ENCODE measurements at places on chromosomes 6 and 20. TPM values are rescaled to one million over a fixed set of nuclear protein-coding genes. Genes with fewer than 3 reads are reported as not detected.

SLPI gene
- total RNA-seq = not detected

MARCKS gene
- total RNA-seq = 0.70 TPM

THBS2 gene
- not detected for total RNA-seq

DEFB121 gene
- total RNA-seq = not detected

RRAGD gene
- 10.2 TPM for total RNA-seq

ARMC2 gene
- total RNA-seq = 5.7 TPM

PRICKLE4 gene
- total RNA-seq = not detected

C6orf52 gene
- not detected for total RNA-seq

GRCh38 chr6:21845018-21845417 lies 251.5 kb downstream of the SOX4 start:
- H3K27me3 ChIP-seq = no peaks in the 10 kb centered on the region
- no peak for DNase-seq
- H3K36me3 ChIP-seq = no peaks in the 10 kb centered on the region
- H3K27ac ChIP-seq = no peak overlapping the region

- peaks cover 37% of the 10 kb centered on the region for H3K36me3 ChIP-seq
- no peak for DNase-seq
- H3K27ac ChIP-seq = peak overlapping the region; percentile 93
- peak overlapping the region; percentile 96 for H3K4me3 ChIP-seq
- H3K4me1 ChIP-seq = peaks cover 34% of the 10 kb centered on the region
Measured at GRCh38 chr6:170553534-170554012, 466 bp upstream of the PSMB1 start.

DNA sequence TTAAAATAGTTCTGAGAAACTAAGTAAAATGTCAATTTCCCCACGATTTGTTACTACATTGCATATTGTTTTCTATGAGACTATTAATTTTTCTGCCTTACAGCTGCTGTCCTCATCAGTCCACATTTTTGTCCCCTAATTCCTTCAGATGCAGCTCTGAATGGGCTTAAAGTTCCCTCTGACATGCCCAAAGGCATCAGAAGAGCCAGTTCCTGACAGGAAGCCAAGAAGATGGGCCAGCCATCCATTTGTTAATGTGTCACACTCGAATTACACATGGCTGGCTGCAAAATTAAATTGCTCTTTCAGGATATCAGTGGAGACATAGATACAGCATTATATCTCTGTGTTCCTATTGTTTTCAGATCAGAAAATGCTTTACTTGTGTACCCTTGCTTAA lies 1223.0 kb downstream of the EPHA7 start:
- H3K27ac ChIP-seq = no peak overlapping the region
- H3K36me3 ChIP-seq = no peaks in the 10 kb centered on the region
- no peak overlapping the region for H3K4me3 ChIP-seq
- DNase-seq = no peak
- H3K4me1 ChIP-seq = no peaks in the 10 kb centered on the region

- no peaks in the 10 kb centered on the region for H3K36me3 ChIP-seq
- no peaks in the 10 kb centered on the region for H3K4me1 ChIP-seq
- no peak overlapping the region for H3K4me3 ChIP-seq
Measured at GRCh38 chr6:40543776-40544175, 43.4 kb downstream of the LRFN2 start.

DNA sequence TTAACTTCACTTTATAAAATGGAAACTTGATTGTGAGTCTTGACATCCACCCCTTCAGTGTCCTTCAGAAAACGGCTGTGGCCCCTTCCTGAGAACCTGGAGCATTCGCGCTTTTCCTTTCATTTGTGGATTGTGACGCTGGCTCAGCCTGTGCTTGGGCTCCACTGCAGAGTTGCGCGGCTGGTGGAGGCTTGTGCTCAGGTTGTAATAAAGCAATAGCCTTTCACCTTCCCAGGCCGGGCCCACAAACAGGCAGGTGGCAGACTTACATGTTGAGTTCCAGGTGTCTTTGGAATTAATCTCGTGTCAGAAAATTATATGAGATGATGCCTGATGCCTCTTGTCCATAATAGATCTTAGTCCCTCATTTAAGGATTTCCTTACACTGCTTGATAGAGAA lies 199.9 kb downstream of the CDH4 start:
- H3K27ac ChIP-seq = no peak overlapping the region
- no peak for DNase-seq
- H3K4me3 ChIP-seq = no peak overlapping the region
- H3K4me1 ChIP-seq = no peaks in the 10 kb centered on the region

- no peaks in the 10 kb centered on the region for H3K4me1 ChIP-seq
- no peak overlapping the region for H3K27ac ChIP-seq
- H3K36me3 ChIP-seq = no peaks in the 10 kb centered on the region
- no peak for DNase-seq
- no peaks in the 10 kb centered on the region for H3K27me3 ChIP-seq
- no peak overlapping the region for H3K4me3 ChIP-seq
Measured at GRCh38 chr6:116258520-116258919, 4.6 kb upstream of the TSPYL4 start.

DNA sequence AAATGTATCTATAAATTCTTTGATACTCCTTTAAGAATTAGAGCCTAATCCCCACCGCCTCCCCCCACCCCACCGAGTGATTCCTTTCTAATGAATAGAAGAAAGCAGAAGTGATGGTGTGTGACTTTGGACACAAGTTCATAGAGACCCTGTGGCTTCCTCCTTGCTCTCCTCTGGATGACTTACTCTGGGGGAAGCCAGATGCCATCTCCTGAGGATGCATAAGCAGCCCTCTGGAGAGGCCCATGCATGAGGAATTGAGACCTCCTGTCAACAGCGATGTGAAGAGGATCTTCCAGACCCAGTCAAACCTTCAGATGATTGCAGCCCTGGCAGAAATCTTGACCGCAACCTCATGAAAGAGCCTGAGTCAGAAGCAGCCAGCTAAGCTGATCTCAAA lies 21.1 kb downstream of the AHCY start:
- H3K4me1 ChIP-seq = no peaks in the 10 kb centered on the region
- H3K36me3 ChIP-seq = peaks cover 38% of the 10 kb centered on the region
- H3K27me3 ChIP-seq = no peaks in the 10 kb centered on the region
- no peak overlapping the region for H3K4me3 ChIP-seq

GRCh38 chr6:90654806-90655205 lies 67.9 kb upstream of the MAP3K7 start:
- no peak for DNase-seq
- no peak overlapping the region for H3K27ac ChIP-seq
- peaks cover 8% of the 10 kb centered on the region for H3K27me3 ChIP-seq

GRCh38 chr20:45495501-45495941 lies 19.9 kb downstream of the SPINT3 start:
- peaks cover 16% of the 10 kb centered on the region for H3K27me3 ChIP-seq
- H3K36me3 ChIP-seq = no peaks in the 10 kb centered on the region
- no peak overlapping the region for H3K27ac ChIP-seq
- no peak for DNase-seq

DNA sequence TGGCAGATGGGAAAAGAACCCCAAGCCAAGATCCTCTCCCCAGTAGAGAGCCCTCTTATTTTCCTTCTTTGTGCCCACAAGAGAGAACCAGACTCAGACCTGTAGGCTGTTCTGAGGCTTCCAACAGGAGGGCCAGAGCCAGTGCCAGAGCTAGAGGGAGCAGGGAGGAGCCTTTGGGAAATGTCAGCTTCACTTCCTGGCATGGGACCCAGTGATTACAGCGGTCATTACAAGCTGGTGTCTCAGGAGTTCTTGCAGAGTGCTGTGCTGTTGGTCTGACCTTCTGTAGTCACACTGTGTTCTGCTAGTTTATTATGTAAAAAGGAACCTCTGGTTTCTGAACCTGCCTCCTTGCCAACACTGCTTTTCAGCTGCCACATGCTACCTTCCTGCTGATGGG lies 38.9 kb downstream of the STK35 start:
- no peak overlapping the region for H3K27ac ChIP-seq
- H3K4me3 ChIP-seq = no peak overlapping the region
- H3K36me3 ChIP-seq = peaks cover 20% of the 10 kb centered on the region
- H3K27me3 ChIP-seq = no peaks in the 10 kb centered on the region
- H3K4me1 ChIP-seq = peaks cover 2% of the 10 kb centered on the region

GRCh38 chr6:56292505-56293181 lies 45.3 kb upstream of the COL21A1 start:
- no peak overlapping the region for H3K4me3 ChIP-seq
- H3K4me1 ChIP-seq = no peaks in the 10 kb centered on the region
- no peak overlapping the region for H3K27ac ChIP-seq
- DNase-seq = no peak

GRCh38 chr6:29011276-29011734 lies 6.2 kb upstream of the ZNF311 start:
- H3K27ac ChIP-seq = peak overlapping the region; percentile 10
- no peaks in the 10 kb centered on the region for H3K36me3 ChIP-seq

DNA sequence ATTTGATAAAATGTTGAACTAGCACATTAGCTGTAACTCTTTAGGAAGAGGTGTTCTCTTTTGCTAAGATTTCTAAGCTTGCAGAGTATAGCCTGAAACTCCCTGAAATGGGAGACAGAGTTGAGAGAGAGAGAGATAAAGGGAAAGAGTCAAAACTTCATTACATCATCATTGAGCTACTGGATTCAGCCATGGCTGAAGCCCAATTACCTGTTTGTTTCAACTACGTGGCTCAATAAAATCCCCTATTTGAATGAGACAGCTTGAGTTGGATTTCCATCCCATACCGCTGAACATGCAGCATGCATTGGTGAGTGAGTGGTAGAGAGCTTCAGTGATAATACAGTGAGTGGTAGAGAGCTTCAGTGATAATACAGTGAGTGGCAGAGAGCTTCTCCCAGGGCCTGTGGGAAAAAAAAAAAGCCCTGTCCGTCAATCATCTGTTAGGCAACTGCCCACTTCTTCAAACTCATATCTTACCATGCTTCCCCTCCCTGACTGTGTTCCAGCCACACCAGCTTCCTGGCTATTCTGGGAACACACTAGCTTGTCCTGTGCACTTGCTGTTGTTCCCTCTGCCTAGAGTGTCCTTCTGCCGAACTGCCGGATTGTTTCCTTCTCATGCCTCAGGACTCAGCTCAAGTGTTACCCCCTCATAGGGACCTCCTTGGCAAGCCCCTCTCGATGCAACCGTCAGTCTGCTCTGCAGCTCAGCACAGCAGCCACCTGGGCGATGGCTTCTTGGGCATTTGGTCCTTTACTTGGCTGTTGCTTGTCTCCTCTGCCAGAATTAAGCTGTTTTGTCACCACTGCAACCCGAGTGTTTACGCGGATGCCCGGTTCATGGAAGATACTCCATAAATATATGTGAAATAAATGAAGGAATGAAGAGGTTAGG lies 91.3 kb upstream of the EYA2 start:
- H3K27ac ChIP-seq = no peak overlapping the region
- no peaks in the 10 kb centered on the region for H3K4me1 ChIP-seq
- no peaks in the 10 kb centered on the region for H3K36me3 ChIP-seq
- H3K27me3 ChIP-seq = peaks cover 6% of the 10 kb centered on the region

DNA sequence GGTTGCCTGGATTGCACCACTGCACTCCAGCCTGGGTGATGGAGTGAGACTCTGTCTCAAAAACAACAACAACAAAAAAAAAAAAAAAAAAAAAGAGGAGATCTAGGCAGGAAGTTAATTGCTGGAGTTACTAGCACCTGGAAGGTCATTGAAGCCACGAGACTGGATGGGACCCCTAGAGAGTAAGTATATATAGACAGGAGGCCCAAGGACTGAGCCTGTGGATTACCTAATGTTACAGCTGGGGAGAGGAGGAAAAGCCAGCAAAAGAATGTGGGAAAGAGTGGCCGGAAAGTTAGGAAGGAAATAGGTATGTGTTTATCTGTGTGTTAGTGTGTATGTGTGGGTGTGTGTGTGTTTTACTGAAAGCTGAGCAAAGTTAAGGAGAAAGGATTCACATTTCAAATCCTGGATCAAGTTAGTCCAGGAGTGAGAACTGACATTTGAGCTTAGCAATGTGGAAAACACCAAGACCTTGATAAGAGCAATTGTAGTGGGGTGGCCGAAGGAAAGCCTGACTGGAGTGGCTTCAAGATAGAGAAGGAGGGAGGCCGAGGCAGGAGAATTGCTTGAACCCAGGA lies 38.4 kb downstream of the ANKRD6 start:
- H3K4me1 ChIP-seq = peaks cover 14% of the 10 kb centered on the region
- no peaks in the 10 kb centered on the region for H3K27me3 ChIP-seq
- H3K4me3 ChIP-seq = no peak overlapping the region
- DNase-seq = no peak
- H3K27ac ChIP-seq = no peak overlapping the region
- H3K36me3 ChIP-seq = no peaks in the 10 kb centered on the region

- H3K36me3 ChIP-seq = no peaks in the 10 kb centered on the region
- no peak overlapping the region for H3K4me3 ChIP-seq
- H3K4me1 ChIP-seq = peaks cover 4% of the 10 kb centered on the region
- H3K27me3 ChIP-seq = no peaks in the 10 kb centered on the region
- no peak overlapping the region for H3K27ac ChIP-seq
Measured at GRCh38 chr6:43817192-43817591, 47.2 kb downstream of the VEGFA start.

GRCh38 chr6:107192830-107193229 lies 77.5 kb upstream of the BEND3 start:
- no peak overlapping the region for H3K27ac ChIP-seq
- H3K4me1 ChIP-seq = no peaks in the 10 kb centered on the region
- DNase-seq = no peak

DNA sequence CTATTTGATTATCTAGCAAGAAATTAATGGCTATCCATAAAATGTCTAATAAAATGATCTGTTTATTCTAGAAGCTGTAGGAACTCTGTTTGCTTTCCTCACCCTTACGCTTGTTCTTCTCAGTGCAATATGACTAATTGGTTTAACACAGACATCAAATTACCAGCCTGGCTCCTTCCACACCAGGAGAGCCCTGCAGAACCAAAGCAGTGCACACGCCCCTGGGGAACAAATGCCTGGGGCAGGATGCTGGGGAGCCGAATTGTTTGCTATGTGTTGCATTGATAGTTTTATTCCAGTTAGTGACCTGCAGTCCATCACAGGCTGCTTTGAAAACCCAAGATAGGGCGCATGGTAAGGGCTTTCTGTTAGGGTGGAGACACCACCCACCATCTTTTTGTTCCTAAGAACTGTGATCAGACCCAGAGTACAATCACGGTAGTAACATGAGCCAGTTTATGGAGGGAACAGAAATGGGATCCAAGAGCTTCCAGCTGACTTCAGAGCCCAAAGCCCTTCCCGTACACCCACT lies 126.4 kb upstream of the CD93 start:
- no peaks in the 10 kb centered on the region for H3K36me3 ChIP-seq
- no peak overlapping the region for H3K4me3 ChIP-seq
- H3K4me1 ChIP-seq = no peaks in the 10 kb centered on the region
- H3K27me3 ChIP-seq = no peaks in the 10 kb centered on the region

DNA sequence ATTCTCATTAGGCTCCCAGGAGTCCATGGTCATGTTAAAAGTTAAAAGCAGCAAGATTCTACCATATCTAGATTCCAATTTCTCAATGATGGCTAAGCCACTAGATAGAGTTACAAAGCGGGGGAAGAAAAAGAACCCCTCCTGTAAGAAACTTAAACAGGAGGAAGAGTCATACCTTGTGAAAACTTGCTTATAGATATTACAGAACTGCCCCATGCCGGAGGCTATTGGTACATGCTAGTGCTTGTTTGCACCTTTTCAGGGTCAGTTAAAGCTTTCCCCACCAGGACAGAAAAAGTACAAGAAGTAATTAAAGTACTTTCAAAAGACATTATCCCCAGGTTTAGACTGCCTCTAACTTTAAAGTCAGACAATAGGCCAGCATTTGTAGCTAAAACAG lies 15.5 kb upstream of the GSTA3 start:
- no peak overlapping the region for H3K27ac ChIP-seq
- H3K4me1 ChIP-seq = no peaks in the 10 kb centered on the region
- H3K27me3 ChIP-seq = no peaks in the 10 kb centered on the region
- DNase-seq = no peak
- no peaks in the 10 kb centered on the region for H3K36me3 ChIP-seq

GRCh38 chr20:62804021-62804626 lies 511 bp upstream of the OGFR start:
- H3K36me3 ChIP-seq = peaks cover 43% of the 10 kb centered on the region
- H3K27me3 ChIP-seq = no peaks in the 10 kb centered on the region
- peaks cover 41% of the 10 kb centered on the region for H3K4me1 ChIP-seq
- H3K27ac ChIP-seq = peak overlapping the region; percentile 60

- H3K27ac ChIP-seq = no peak overlapping the region
- no peak overlapping the region for H3K4me3 ChIP-seq
- DNase-seq = no peak
- no peaks in the 10 kb centered on the region for H3K27me3 ChIP-seq
Measured at GRCh38 chr6:134508862-134509498, 191.1 kb upstream of the SGK1 start.

All from CD4-positive, alpha-beta T cell (primary cell).